Caco-2 (cell line): ENCODE measurements at places on chromosomes 16 and 17. TPM values are rescaled to one million over a fixed set of nuclear protein-coding genes. Genes with fewer than 3 reads are reported as not detected.

Gene SOX15
- 0.53 TPM in 1 of 2 replicates, not detected in the other for total RNA-seq

DNA sequence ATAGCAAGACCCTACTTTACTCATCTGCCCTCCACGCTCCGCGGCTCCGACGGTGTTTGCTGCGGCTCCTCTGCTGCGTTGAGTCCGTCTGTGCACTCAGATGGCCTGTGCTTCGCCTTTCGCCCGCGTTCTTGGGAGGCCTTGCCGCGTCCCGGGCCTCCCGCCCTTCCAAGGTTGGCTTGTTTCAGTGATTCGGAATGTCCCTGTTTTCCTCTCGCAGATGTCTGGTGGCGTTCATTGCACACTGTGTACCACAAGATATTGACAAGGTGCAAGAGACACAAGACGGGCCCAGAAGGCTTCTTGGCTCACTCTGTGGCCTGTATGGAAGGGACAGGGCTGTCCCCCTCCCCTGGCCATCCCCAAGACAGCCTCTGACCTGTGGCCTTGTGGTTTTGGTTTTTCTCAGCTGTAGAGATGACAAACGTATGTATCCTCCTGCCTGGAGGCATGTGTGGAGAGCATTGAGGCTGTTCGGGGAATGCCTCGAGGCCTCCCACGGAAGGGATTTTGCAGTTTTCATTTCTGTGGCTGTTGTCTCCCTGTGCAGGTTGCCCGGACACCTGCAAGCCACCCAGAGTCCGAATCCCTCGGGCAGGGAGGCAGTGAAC lies 15.4 kb downstream of the MGRN1 start:
- no peak for DNase-seq

GRCh38 chr17:38425744-38426143 lies 2.5 kb upstream of the ARHGAP23 start:
- no peak for DNase-seq

DNA sequence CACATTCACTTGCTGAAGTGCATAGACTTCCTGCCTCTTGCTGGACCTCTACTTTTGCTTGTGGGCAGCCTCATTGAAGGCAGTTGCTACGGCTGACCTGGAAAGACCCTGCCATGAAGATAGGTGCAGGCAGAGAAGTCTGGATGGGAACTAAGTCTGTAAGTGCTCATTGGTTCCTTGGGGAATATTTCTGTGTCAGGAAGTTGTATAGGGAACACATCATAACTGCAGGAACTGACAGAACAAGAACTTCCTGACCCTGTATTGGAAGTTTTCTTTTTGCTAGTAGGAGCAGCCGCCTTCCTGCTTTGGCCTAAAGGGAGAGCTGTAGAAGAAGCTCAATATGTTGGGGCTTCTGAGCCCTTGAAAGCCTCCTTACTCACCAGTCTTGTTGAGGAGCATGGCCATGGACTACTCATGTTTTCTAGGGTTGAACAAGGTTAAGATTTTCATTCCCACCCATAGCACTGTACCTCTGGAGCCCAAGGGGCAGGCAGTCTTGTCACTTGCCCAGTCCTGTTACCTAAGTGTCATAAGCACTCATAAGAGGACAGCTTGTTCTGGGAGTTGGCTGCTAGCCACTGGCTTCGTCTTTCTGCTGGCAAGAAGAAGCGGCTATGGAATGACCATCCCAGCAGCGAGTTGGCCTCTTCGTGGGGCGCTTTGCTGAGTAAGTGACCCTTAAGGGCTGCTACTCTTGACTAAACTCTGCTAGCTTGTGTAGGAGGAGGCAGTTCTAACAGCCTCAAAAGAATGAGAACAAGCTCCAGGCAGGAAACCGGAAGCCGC lies 7.2 kb downstream of the UBFD1 start:
- no peak for DNase-seq

Gene ZP2
- not detected in 2 replicates for total RNA-seq

Gene TEKT1
- total RNA-seq, result not detected in 2 replicates

- DNase-seq, result no peak
Observed at GRCh38 chr17:78956254-78956653, 23.5 kb downstream of the LGALS3BP start.

DNA sequence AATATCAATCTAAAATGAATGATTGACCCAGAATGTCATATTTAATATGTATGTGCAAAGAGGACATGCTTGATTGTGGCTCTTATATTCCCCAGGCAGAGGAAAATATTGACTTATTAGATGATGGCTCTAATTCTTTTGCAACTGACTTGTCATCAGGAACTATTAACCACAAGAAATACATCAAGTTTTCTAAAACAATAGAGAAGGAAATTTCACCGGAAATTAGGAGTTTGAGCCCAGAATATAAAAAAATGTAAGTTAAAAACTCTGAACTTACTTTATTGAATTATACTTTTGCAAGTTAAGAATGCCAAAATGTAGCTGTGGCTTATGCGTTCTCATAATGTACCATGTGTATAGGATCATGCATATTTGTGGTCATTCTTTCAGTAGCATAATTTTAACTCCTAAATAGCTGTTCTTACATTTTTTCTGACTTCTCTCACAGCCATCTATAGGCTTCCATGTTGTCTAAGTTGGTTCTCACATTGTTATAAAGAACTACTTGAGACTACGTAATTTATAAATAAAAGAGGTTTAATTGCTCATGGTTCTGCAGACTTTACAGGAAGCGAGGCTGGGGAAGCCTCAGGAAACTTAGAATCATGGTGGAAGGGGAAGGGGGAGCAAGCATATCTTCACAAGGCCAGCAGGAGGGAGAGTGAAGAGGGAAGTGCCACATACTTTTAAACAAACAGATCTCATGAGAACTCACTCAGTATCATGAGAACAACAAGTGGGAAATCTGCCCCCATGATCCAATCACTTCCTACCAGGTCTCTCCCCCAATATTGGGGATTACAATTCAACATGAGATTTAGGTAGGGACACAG lies 11.6 kb downstream of the EFCAB13 start:
- DNase-seq, result no peak

Gene TBC1D26
- not detected in 2 replicates for total RNA-seq

DNA sequence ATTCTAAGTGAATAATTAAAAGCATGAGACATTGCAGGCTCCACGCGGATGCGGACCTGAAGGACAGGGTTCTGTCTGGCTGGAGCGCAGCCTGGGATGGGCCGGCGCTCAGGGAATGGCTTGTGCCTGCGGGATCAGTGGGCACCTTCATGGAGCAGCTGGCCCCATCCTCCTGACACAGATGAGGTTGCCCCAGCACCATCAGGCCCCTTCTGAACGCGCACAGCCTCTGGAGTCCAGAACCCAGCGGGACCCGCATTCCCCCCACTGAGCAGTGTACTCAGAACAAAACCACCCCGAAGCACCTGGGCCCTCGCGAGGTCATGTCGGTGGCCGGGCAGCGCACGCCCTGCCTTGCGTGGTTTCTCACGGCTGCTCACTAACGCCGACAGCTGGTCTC lies 70.5 kb upstream of the CHMP6 start:
- no peak for DNase-seq

DNA sequence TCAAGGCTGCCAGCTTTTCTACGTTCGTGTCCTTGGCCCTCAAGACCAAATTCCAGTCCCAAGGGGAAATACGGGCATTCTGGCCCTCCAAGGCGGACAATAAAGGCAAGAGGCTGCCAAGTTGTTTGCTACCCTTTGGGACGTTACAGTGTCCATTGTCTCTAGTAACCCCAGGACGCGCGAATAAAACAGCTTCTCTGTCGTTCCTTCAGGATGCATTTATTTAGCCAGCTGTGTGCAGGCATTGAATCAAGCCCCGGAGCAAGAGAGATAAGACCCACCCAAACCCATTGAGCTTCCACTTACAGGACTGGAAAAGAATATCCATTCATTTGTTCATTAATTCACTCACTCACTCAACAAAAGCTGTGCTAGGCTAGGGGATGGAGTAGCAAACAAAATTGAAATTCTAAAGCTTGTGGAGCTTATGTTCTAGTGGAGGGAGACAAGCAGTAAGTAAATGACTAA lies 656 bp downstream of the MRPL58 start:
- DNase-seq, result no peak

- no peak for DNase-seq
Observed at GRCh38 chr16:55949518-55949917, 74.3 kb upstream of the CES5A start.

Gene GUCY2D
- total RNA-seq, result 0.74 and 1.7 TPM in 2 replicates
